ENCODE measurements at places on chromosomes 5 and 9. TPM values are rescaled to one million over a fixed set of nuclear protein-coding genes. Genes with fewer than 3 reads are reported as not detected.

Gene ECSCR
- 8.5 TPM for total RNA-seq

DNA sequence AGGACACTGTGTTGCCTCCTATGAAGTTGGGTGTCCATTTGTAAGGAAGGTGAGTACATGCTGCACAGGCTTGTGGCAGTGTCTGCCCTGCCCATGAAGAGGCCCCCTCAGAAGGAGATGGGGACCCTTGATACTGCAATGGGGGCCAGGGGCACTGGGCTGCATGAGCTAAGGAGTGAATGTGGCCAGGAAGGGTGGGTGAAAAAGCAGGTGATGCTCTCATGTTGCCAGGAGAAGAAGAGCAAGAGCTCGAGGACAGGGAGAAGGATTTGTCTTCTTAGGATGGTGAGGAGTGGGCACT, 76.1 kb downstream of the NSUN2 start:
- DNase-seq, result no peak

GRCh38 chr5:75142566-75143136, 90.3 kb upstream of the GCNT4 start:
- no peak for DNase-seq

DNA sequence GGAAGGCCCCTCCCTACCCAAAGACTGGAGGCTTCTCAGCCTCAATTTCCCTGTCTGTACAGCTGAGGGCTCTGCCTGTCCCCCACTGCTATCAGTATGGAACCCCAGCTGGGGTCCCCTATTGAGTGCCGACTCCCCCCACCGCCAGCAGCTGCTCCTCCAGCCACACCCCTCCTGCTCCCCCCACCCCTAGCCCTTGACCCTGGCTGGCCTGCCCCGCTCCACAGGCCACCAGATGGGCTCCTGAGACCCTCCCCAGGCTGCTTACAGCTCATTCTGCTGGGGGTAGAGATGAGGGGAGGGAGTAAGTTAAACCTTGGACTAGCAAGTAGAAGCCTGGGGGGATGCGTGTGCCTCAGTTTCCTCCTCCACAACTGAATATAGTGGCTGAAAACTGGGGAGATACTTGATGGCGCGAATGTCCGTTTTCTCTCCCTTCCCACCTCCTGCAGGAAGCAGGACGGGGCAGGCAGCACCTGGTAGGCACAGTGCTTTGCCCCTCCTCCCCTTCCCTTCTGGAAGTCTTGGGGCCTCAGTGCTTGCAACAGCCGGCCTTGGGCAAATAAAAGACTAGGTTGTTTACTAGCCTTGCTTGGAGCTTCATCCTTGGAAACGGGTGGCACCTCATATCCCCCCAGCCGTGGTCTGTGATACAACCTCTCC, 19.1 kb downstream of the URM1 start:
- no peak for DNase-seq

- DNase-seq, result no peak
Measured at GRCh38 chr9:14261616-14262015, 52.3 kb downstream of the NFIB start.

Gene MOB3B
- 24.8 TPM for total RNA-seq

DNA sequence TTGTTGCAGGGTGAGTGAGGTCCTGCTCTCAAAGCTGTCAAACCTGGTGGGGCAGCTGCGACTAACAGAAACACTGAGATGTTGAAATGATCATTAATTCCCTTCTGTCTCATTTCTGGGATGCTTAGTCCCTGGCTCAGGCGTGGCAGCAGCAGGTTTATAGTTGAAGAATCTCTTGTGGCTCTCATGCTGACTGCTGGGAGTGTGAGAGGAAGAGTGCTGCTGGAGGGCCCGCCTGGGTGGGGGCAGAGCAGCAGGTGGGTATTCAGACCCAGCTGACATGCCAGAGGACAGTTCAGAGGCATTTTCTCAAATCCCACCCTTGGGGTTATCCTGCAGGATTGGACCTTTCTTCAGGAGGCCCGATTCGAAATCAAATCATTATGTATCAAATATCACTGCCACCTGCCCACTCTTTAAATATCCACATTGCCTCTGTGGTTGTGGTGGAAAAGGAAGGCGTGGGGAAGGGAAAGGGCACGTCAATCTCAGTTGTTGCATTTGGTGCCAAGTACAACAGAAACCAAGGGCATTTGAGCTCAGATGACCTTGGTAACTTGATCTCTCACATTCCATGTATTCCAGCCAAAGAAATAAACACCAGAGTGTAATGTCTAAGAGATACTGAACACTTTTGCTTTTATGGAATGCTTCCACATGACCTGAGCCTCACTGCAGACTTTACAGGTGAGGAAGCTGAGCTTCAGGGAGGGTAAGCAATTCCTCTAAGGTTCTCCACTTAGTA, 224.3 kb downstream of the AOPEP start:
- DNase-seq, result no peak

DNA sequence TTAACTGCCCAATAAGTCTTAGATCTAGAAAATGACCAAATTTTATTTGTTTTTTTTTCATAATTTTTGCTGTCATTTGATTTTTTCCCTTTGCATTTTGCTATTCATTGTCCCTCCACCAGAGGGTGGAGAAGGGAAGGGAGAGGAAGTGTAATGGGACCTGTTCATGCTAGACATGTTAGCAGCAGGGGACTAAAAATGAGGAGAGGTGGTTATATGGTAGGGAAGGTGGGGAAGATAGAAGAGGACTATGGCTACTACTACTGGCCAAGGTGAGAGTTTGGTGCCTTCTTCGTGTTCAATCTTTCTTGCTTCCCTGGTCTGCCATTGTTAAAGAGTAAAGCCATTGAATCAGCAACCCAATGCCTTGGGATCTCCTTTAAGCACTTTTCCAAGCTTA, 6.4 kb downstream of the GRIA1 start:
- no peak for DNase-seq

DNA sequence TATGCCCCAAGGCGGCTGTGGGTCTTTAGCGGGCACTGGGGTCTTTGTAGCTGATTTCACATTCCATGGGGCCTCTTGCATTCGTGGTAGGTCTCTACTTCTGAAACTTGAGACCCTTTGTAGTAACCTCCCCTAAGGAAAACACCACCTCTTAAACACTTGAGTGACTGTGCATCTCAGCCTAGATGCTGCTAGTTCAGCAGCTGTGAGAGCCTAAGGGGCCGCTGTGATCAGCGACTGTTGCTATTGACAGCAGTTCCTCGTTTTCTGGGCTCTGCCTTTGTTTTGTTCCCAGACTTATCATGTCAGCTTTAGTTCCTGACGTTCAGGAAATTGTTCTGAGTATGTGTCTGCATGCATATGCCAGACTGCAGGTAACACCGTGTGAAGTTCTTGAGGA, 171.2 kb downstream of the HSPA4 start:
- no peak for DNase-seq

Gene FRMPD1
- not detected for total RNA-seq

DNA sequence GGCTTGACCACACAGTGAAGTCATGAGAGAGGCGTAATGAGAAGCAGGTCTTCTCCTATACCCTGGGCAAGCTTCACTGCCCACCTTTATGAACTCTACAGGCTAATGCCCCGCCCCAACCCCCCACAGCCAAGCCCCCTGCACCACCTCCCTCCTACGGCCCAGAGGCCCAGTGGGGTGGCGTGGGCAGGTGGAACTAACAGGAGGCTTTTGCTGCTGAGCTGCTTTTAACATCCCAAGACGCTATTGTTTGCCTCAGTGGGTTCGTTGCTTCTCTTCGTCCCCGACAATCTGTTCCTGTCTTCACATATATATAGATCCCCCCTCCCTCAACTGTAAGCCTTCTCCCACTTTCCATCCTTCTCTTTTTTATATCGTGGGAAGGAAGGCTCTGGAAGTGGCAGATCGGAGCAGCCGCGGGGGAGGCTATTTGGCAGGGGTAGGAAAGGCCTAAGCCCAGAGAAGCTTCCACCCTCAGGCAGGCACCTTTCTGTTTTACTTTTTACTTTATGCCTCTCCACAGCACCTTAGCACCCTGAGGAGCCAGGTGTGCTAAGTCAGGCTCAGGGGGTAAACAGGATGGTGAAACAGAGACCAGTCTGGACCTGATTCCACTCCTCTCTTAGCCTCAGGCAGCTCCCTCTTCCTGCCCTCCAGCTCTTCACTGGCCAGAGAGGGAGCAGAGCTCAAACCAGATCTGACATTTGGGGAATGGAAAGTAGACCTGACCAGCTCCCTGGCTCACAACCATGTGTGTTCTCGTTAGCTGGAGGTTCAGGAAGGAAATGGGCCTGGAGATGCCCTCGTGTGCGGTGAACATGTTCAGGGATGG, 26.5 kb downstream of the CD74 start:
- DNase-seq, result no peak

Gene C1QTNF3
- 7.2 TPM for total RNA-seq

DNA sequence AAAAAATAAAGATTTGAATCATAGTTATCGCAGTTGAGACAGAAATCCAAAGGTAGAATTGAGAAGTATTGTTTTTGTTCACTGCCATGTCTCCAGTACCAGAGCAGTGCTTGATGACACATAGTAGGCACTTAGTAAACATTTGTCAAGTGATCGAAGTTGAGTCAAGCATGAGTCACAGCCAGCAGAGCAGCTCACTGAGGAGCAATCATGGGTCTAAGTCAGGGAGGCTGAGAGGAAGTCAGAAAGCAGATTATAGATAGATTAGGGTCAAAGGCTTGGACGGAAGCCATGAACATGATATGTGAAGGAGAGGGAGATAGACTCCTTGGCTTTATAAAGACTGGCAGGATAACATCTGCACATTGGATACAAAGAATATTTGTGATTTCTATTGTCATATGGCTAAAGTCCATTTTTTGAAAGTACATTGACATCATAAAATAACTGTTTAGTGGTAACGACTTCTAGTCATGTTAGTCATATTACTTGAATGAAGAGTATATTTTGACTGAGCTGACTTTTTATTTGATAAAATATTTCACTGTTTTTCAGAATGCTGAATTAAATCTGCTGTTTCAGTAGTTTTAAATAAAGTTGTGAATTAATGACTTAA, 168.5 kb downstream of the RAB3C start:
- peak; percentile 49 for DNase-seq

GRCh38 chr5:31247381-31247780, 53.9 kb downstream of the CDH6 start:
- no peak for DNase-seq

DNA sequence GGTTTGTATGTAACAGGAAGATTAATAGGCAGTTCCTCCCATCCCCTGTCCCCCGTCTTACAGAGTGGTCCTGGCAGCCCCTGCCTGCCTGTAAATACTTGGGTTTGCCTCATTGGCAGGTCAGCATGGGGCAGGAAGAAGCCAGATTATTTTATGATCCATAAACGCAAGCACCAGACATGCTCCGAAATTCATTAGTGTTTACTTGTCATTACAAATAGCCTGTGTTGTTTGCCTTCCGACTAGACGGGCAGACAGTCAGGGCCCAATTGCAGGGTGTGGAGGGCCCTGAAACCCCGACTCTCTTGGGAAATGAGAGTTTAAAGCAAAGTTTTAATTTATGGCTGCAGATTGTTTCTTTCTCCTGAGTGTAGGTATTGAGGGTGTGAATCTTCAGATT, 97.2 kb downstream of the RALGPS1 start:
- DNase-seq, result no peak

Gene KIAA1191
- total RNA-seq, result 88.2 TPM

Gene TNFSF15
- 2.1 TPM for total RNA-seq
